ENCODE measurements at places on chromosomes 3 and 15. TPM values are rescaled to one million over a fixed set of nuclear protein-coding genes. Genes with fewer than 3 reads are reported as not detected.

The TLR9 gene
- not detected for total RNA-seq

The PP2D1 gene
- not detected for total RNA-seq

The PCNP gene
- 133 TPM for total RNA-seq

GRCh38 chr3:101512646-101513418, at the start of gene SENP7:
Gene SENP7 (minus strand): TSS chr3:101513212. CDS start chr3:101513130, 82 bp downstream.
- DNase-seq, result peak; percentile 93
- H3K27me3 ChIP-seq, result no peaks in the 10 kb centered on the region
- H3K27ac ChIP-seq, result peak within 1 kb of the TSS; percentile 91
- no peaks in the 10 kb centered on the region for H3K36me3 ChIP-seq
- peaks cover 3% of the 10 kb centered on the region for H3K4me1 ChIP-seq
